ENCODE measurements at places on chromosomes 16 and 17. TPM values are rescaled to one million over a fixed set of nuclear protein-coding genes. Genes with fewer than 3 reads are reported as not detected.
A peak's percentile ranks its signal among the peaks of the same experiment; 100 is the strongest.

DNA sequence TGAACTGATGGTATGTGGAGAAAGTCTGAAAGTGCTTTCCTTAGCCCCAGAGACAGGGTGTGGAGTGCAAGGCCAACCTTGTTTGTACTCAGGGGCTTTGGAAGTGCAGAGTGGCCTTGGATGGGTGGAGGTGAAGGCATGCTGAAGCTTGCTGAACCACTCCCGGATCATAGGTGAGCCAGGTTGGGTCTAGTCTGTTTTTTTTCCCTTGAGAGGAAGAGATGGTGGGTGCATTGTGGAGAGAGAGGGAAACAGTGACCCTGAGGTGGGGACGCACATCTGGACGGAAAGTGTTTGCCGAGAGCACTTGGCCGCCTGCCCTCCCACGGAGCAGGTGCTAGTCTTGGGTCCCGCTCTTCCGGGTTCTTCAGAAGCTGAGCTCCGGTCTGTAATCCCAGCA is 12.5 kb downstream of the ABAT start:
- no peak for DNase-seq
- no peak overlapping the region for H3K27ac ChIP-seq
- no peaks in the 10 kb centered on the region for H3K36me3 ChIP-seq
- no peak overlapping the region for H3K4me3 ChIP-seq
- peaks cover 13% of the 10 kb centered on the region for H3K4me1 ChIP-seq

- peaks cover 20% of the 10 kb centered on the region for H3K4me1 ChIP-seq
- no peak for DNase-seq
- peak overlapping the region; percentile 79 for H3K4me3 ChIP-seq
- peak overlapping the region; percentile 68 for H3K27ac ChIP-seq
These were observed 1.7 kb downstream of the RABEP1 start for GRCh38 chr17:5283571-5284315.

Gene PRKCB
- 0.05 TPM for polyA plus RNA-seq

DNA sequence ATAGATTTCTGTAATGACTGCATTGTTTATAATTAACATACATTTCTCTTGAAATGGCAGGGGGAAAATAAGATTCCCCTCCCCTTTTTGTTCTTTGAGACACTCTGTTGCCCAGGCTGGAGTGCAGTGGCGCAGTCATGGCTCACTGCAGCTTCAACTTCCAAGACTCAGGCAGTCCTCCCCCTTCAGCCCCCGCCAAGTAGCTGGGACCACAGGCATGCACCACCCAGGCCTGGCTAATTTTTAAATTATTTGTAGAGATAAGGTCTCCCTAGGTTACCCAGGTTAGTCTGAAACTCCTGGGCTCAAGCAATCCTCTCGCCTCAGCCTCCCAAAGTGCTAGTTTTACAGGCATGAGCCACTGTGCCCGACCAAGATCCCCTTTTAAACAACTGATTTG is 67.7 kb downstream of the KATNIP start:
- no peaks in the 10 kb centered on the region for H3K4me1 ChIP-seq
- H3K27ac ChIP-seq: no peak overlapping the region

- no peak overlapping the region for H3K27ac ChIP-seq
- H3K4me1 ChIP-seq: no peaks in the 10 kb centered on the region
- H3K4me3 ChIP-seq: no peak overlapping the region
- no peaks in the 10 kb centered on the region for H3K36me3 ChIP-seq
These were observed 10.1 kb downstream of the IRF8 start for GRCh38 chr16:85908889-85909589.

Gene SHISA9
- polyA plus RNA-seq: 0.08 TPM

DNA sequence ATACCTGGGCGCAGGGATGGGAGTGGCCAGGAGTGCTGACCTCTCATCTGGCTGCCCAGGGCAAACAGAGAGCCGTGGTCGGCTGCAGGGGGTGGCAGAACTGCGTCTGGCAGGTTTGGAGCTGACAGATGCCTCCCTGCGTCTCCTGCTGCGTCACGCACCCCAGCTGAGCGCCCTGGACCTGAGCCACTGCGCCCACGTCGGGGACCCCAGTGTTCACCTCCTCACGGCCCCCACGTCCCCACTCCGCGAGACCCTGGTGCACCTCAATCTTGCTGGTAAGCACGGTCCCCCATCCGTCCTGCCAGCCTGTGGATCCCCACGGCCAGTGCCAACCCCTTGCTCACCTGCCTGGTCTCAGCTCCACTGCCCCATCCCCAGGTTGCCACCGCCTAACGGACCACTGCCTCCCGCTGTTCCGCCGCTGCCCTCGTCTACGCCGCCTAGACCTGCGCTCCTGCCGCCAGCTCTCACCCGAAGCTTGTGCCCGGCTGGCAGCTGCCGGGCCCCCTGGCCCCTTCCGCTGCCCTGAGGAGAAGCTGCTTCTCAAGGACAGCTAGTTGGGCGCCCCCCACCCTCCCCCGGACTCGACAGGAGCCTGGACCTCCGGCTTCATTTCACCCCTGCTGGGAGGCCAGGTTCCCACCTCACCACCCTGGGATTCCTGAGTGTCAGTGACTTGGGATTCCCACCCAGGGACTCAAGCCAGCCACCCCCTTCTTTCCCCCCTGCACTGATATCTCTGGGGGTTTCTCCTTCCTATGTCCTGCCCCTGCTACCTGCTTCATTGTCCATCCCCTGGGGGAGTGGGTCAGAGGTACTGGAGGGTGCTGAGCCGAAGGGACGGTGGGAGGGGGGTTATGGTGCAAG is 2.0 kb upstream of the ORAI3 start:
- peaks cover 20% of the 10 kb centered on the region for H3K36me3 ChIP-seq
- no peaks in the 10 kb centered on the region for H3K27me3 ChIP-seq
- no peak for DNase-seq
- no peak overlapping the region for H3K4me3 ChIP-seq
- H3K4me1 ChIP-seq: peaks cover 22% of the 10 kb centered on the region
- H3K27ac ChIP-seq: no peak overlapping the region

DNA sequence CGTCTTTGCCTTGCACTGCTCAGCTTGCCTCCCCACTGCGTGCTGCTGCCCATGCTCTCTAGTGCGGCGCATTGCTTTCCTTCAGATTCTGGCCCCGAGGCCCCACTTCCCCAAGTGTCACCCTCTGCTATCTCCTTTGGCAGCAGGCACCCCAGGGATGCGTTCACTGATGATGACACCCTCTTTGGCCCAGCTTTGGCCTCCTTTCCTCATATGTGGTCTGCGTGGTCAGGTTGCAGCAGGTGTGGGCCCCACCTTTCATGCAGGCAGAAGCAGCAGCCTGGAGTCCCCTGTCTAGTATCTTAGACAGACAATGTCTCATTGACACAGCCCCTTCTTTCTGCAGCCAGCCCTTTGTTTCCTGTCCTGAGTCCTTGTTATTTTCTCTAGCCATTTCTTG is 4.8 kb upstream of the CCL3 start:
- no peaks in the 10 kb centered on the region for H3K4me1 ChIP-seq
- H3K4me3 ChIP-seq: no peak overlapping the region
- DNase-seq: no peak

Gene TEX19
- not detected for polyA plus RNA-seq

Gene KRT28
- polyA plus RNA-seq: not detected

Data from keratinocyte (primary cell).